ENCODE measurements at places on chromosomes 12 and 14.
A peak's percentile ranks its signal among the peaks of the same experiment; 100 is the strongest.

DNA sequence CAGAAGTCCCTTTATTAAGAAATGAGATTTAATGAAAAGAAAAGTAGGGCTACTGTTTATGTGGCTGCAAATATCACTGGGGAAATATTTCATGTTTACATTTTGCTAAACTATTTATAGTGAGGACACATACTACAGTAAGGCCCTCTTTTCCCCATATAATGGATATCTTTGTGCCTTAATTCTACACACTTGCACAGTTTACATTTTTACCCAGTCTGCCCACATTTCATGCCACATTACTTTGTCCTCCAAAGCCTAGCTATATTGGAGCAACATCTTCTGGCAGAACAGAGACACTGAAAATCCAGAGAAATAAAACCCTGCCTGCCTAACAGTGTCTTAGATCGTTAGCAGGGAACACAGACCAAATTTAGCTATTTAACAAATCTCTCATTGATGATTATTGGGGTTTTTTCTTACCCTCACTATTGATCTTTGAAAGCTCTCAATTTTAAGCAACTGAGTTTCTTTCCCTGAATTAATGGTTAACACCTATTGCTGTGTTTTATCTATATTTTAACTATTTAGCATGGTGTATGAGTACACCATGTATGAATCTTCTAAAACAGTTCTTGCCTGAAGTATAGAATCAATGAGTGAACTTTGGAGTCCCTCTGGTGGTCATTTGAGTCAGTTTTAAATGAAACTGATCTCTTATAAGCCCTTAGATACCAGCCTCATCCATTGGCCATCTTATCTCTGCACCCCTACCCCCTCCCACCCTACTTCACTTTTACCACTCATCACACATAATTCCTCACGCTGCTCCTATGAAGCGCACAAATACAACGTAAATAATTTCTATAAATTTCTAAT, 170.2 kb downstream of the BCAT1 start:
- no peak for DNase-seq

- no peak for DNase-seq
Measured at GRCh38 chr14:99432485-99432884, 48.2 kb downstream of the SETD3 start.

GRCh38 chr14:81311778-81312177, 88.3 kb downstream of the STON2 start:
- no peak for DNase-seq

GRCh38 chr12:7374423-7375144, 69.4 kb downstream of the CD163L1 start:
- peak; percentile 20 for DNase-seq

DNA sequence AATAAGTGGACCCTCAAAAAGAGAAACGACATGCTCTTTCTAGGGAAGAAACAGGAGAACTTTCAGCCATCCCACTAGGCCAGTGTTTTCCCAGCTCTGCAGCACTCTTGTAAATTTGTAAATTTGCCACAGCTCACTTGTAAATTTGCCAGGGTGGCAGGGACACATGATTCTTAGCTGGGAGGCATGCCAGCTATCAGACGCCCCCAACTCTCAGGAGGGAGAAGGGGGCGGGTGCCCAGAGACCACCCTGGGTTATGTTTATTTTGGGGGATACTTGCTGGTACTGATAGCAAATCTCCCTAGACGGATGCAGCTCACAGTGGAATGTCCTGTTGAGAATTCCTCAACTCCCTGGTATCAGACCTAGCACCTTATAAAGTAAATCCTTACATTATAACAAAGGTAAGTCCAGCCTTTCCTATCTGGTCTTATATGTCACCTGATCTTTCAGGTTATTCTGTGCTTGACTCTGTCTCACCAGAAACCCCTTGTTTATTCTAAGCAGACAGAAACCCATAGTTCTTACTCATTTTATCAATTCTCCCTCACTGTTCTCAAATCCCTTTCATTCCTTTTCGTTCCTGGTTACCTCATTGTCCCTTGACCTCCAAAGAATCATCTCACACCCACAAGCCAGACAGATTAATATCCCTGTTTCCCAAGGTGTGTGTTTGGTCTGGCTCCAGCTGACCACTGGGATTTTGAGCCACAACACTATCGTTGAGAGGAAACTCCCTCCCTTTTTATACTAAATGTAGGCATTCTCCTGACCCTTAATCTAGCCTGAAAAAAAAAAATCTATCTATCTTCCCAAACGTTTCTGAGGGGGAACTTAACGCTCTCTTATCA, 69.3 kb upstream of the HMGA2 start:
- DNase-seq: no peak

GRCh38 chr12:46893434-46893833, 67.6 kb upstream of the SLC38A4 start:
- no peak for DNase-seq

- DNase-seq: peak; percentile 41
Measured at GRCh38 chr12:121812921-121813896, 9.4 kb downstream of the SETD1B start.

GRCh38 chr14:93049867-93050331, 65.8 kb downstream of the ITPK1 start:
- no peak for DNase-seq

- peak; percentile 59 for DNase-seq
Measured at GRCh38 chr12:123305136-123305535, 33.5 kb upstream of the CDK2AP1 start.

DNA sequence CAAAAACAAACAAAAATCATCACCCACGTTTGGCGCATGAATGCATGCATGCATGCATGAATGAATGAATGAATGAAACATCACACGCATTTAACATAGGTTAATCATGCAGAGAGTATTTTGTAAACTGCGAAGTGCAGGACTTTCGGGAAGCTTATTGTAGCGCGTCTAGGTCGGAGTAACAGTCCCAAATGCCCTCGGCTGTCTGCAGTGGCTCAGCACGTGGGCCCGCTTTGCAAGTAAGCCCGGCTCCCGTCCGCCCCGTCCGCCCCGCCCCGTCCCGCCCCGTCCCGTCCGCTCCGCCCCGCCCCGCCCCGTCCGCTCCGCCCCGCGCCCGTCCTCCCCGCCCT, 263 bp upstream of the IFT81 start:
- DNase-seq: no peak

GRCh38 chr14:103185051-103186029, 62.1 kb downstream of the TNFAIP2 start:
- DNase-seq: peak; percentile 37

DNA sequence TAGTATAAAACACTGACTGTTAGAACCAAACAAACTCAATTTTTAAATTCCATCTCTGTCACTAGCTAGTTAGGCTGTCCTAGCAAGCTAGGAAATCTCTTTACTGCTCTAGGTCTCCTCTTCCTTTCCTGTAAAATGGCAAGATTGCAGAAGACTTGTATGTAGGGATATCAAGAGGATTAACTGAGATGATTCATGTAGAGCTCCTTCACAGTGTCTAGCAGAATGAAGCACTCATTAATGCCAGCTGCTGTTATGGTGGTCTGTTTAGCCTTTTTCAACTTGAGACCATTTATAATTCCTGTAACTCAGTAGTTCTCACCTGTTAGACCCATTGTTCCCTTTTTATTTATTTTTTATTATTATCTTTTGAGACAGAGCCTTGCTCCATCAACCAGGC, 67.8 kb upstream of the KCNH3 start:
- DNase-seq: no peak

GRCh38 chr12:96263449-96263902, 69.3 kb downstream of the ELK3 start:
- DNase-seq: no peak

DNA sequence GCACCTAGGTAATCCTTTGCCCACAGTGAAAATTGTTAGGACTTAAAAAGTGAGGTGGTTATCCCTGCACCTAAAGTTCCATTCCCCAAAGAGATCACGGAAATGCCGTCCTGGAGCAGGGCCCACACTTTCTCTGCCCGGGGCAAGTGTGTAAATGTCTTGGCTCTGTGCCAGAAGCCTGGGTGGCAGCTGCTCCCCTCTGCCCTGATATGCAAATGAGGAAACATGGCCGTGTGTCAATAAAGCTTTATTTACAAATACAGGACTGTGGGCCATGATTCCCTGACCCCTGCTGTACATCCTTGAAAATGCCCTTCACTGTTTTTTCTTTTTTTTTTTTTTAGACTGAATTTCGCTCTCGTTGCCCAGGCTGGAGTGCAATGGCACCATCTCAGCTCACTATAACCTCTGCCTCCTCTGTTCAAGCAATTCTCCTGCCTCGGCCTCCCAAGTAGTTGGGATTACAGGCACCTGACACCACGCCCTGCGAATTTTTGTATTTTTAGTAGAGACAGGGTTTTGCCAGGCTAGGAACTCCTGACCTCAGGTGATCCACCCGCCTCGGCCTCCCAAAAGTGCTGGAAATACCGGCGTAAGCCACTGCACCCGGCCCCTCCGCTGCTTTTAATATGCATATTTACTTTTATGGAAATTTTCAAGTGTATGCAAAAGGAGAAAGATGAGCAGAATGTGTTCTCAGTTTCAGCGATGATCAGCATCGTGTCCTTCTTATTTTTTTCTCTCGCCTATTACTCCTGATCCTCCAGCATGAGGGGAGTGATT, 75.5 kb downstream of the GALNT9 start:
- no peak for DNase-seq

GRCh38 chr14:31027847-31028246, 1.7 kb upstream of the STRN3 start:
- DNase-seq: peak; percentile 71

- peak; percentile 67 for DNase-seq
Measured at GRCh38 chr12:88144546-88145468, 2.7 kb downstream of the TMTC3 start.

GRCh38 chr12:48779869-48780268, 9.0 kb downstream of the ADCY6 start:
- no peak for DNase-seq

DNA sequence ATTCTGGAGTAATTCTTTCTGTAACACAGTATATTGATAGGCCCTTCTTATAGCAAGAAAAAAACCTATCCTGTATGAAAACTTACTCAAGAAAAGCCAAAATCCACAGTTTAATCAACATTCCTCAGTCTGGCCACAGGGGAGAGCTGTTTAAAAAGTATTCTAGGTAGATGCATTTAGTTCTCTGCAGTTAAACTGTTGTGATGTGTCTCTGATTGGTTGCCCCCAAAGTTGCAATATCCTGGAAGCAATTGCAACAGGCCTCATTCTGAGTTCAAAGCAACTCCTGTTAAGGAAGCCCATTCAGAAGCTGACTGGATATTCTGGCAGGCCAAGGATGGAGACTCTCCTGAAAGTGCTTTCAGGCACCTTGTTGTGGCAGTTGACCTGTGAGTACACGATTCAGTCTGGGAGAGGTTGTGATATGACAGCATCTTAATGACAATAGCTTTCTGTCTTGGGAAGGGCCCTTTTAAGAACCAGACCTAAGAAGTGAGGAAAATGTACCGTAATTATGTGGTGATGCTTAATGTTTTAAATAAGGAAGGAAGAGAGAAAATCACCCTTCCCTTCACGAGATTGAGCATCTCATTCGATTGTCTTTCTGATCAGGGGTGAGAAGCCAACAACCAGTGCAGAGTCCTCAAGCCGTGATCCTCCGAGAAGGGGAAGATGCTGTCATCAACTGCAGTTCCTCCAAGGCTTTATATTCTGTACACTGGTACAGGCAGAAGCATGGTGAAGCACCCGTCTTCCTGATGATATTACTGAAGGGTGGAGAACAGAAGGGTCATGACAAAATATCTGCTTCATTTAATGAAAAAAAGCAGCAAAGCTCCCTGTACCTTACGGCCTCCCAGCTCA, 420.7 kb downstream of the DAD1 start:
- DNase-seq: no peak

GRCh38 chr14:92264195-92264594, 58.8 kb upstream of the SLC24A4 start:
- no peak for DNase-seq

DNA sequence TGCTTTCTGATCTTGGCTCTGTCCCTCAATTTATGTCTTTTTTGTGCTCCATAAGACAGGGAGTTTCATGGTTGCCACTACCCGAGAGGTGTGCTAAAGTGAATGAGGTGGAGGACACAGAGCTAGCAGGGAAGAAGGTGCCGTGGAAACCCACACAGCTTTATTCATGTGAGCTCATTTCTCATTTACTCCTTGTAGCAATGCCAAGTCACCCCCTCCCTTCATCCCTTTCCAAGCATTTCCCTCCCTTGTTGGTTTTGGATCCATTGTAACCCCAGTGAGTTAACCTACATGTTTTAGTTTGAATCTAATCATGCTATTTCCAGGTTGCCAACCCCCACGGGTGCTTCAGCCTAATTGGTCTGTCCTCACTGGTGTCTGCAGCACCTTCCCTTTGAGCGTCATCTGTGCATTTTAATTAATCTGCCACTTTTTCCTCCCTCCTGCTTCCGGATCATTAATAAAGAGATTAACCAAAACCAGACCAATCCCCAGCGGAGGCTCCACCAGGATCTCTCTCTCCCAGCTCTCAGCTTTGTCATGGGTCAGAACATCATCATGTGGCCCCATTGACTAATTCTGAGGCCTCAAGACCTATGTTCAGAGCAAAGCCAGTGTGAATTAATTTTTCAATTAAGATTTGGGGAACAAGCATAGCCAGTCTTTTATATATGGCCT, 56.2 kb downstream of the NTF3 start:
- no peak for DNase-seq

DNA sequence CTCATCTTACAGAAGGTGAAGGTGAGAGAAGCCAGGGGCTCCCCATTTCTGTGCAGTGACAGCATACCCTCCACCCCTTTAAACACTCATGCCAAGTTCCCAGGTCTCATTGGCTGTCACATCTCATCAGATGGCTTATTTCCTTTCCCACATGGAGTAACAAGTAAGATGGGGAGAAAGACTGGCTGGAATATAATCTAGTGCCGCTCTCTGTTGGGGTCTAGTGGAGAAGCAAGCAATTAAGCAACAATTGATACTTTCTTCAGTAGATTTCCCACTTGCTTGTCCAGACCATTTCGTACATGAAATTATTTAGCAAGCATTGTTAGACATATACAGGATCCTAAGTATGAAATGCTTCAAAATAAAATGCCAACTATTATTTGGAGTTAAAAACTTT, 92.2 kb downstream of the SLC5A8 start:
- no peak for DNase-seq

DNA sequence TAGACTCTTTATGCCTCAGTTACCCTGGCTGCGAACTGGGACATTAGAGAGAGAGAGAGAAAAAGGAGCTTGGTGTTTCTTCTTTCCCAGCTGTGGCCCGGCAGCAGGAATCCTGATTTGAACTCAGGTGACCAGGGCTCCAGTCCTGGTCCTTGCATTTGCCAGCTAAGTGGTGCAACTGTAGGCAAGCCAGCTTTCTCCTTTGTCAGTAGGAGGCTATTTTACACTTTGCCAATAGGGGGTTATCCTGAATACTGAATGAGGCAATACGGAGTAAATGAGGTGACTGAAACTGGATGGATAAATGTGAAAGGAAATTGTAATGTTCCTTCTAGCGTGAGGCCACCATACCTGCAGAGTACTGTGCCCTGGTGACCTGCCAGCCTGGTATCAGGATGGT, 27.8 kb downstream of the KCNA5 start:
- no peak for DNase-seq

GRCh38 chr14:21852061-21852664, 178.5 kb upstream of the OR4E1 start:
- peak; percentile 15 for DNase-seq

- DNase-seq: no peak
Measured at GRCh38 chr14:101467181-101467926, 93.9 kb upstream of the DIO3 start.

GRCh38 chr14:101501858-101502615, 59.3 kb upstream of the DIO3 start:
- no peak for DNase-seq

- peak; percentile 45 for DNase-seq
Measured at GRCh38 chr14:21498540-21499526, 12.3 kb downstream of the METTL3 start.

Measured in small intestine (tissue), 16 donors.